ENCODE measurements at places on chromosomes 11 and 22.

- DNase-seq, result no peak
Observed at GRCh38 chr11:68022531-68022930, 8.0 kb upstream of the NDUFS8 start.

GRCh38 chr11:56625946-56626345 lies 11.3 kb upstream of the OR5M1 start:
- DNase-seq, result no peak

- DNase-seq, result no peak
Observed at GRCh38 chr11:102263379-102264003, 53.8 kb upstream of the BIRC3 start.

- DNase-seq, result no peak
Observed at GRCh38 chr22:33923660-33924246, 3.5 kb upstream of the LARGE1 start.

DNA sequence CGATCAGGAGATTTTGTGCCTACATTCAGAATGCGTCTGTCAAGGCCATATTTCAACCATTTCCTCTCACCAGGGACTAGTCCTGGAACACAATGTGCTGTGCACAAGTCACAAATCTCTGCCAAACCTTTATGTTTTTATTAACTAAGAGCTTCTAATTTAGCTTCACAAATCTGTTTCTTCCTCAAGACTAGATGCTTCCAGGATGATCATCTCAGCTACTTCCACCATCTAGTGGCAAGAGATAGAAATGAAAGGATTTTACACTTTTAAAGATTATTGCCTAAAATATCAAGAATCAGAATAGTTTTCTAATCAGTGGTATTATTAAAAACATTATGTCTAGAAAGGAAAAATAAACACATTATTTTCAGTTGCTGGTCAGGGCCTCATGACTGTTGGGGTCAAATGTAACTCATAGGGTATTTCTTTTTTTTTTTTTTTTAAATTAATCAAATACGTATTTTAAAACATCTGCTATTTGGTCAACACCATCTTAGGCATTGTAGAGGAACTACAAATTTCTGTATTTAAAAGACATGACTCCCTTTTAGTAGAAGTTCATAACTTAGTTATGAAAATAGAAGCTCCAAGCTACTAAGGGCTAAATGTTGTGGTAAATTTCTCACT lies 1102.6 kb downstream of the DLG2 start:
- DNase-seq, result no peak

GRCh38 chr11:8926236-8926635 lies 6.5 kb downstream of the C11orf16 start:
- DNase-seq, result no peak

- DNase-seq, result no peak
Observed at GRCh38 chr11:10862446-10862845, 4.6 kb upstream of the ZBED5 start.

- no peak for DNase-seq
Observed at GRCh38 chr22:50674130-50674500, 1.5 kb downstream of the SHANK3 start.

DNA sequence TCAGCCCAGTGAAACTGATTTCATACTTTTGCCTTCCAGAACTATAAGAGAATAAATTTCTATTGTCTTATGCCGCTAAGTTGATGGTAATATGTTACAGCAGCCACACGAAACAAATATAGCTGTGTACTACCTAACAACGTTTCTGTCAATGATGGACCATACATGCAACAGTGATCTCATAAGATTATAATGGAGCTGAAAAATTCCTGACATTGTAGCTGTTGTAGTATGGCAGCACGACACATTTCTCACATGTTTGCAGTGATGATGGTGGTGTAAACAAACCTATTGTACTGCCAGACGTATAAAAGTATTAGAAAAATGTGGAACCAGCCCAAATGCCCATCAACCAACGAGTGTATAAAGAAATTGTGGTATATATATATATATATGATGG lies 5.8 kb upstream of the SLC5A1 start:
- no peak for DNase-seq

DNA sequence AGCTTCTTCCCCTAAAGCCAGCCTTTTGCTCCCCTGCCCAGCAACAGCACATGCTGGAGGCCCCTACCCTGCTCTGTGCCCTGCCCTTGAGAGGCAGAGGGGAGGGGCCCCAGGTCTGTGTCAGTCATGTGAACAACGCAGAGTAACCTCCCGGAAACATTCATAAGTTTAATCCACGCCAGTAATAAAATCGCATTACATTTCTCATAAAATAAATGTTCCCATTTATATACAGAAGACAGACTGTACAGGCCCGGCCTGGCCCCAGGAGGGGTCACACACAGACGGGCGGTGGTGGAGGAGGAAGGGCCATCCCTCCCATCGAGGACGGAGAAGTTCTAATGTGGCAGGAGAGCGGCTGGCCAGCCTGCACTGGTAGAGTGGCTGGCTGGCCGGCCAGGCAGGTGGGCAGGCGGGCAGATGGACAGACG lies 39.5 kb downstream of the LMO1 start:
- no peak for DNase-seq

DNA sequence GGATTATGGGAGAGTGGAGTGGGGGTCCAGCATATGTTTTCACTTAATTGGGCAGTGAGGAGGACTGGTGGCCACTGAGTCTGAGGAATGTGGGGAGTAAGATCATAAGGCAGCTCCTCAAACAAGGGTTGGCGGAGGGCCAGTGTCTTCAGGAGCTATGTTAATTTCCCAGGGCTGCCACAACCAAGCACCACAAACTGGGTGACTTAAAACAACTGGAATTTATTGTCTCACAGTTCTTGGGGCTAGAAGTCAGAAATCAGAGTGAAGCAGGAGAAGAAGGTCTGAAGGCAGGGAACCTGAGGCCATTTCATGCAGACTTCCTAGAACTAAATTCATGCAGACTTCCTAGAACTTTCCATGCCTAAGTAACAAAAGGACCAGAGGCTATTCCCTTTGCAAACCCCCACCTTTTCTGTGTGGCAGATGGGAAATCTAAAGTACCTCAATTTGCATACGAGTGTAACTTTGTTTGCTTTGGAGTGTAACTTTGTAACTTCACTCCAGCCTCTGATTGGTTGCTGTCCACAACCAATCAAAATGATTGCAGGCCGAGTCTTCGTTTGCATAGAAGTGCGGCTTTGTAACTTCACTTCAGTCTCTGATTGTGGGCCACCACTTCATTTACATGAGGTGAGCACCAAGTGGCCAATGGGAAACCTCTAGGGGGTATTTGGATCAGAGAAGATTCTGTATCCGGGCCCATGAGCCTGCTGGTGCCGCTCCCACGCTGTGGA lies 50.5 kb upstream of the ZBED5 start:
- DNase-seq, result no peak

DNA sequence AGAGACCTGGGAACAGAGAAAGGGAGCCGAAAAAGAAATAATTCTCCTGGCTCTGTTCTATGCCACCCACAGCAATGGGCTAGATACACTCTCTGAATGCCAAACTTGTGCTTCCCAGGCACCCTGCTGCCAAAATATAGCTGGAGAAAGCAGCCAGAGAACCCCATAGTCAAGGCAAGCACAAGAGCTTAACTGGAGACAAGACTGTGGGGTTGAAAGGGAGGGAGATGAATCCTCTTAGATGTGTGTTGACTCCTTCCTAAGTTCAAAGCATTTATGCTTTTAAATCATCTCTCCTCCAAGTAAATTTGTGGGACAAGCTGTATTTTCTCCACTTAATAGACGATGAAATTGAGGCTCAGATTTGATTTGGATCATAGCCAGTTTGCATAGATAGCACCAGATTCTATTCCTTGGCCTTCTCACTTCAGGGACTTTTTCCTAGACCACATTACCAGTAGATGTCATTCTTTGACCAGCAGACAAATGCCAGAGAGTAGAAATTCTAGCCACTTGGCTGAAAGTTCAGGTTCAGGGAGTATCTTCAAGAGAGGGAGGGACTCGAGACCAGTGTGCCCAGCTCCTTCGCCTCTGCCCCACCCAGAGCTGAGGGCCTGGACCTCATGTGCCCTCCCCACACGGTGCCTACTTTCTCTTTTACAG lies 16.5 kb upstream of the ETS1 start:
- DNase-seq, result no peak

GRCh38 chr11:133952199-133953190 lies 4.3 kb downstream of the IGSF9B start:
- DNase-seq, result no peak

- no peak for DNase-seq
Observed at GRCh38 chr11:17811352-17811751, 76.8 kb downstream of the KCNC1 start.

GRCh38 chr11:16818284-16818683 lies 79.8 kb downstream of the C11orf58 start:
- DNase-seq, result no peak

GRCh38 chr22:46935506-46936377 lies 173.3 kb downstream of the TBC1D22A start:
- DNase-seq, result no peak

DNA sequence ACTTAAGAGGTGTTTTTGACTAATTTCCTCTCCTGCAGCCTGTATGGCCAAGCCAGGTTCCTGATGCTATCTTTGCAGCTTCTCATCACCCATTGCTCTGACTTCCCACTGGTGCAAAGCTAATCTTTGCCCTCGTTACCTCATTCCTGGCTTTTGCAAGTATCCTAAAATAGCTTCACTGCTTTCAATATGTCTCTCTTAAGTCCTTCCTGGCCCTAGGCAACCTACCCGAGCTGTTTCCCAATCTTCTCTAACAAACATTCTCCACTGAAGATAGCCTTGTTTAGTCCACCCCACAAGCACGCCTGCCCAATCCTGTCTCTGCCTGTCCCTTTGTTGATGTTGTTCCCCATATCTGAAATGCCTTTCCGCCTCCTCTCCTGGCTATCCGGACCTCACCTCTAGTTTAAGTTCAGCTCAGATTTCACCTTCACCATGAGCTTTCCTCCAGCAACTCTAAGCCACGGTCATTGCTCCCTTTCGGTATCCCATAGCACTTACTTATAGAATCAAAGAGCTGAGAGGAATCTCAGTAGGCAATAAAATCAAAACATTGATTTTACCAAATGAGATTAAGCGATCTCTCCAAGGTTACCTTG lies 30.1 kb upstream of the CECR2 start:
- no peak for DNase-seq

DNA sequence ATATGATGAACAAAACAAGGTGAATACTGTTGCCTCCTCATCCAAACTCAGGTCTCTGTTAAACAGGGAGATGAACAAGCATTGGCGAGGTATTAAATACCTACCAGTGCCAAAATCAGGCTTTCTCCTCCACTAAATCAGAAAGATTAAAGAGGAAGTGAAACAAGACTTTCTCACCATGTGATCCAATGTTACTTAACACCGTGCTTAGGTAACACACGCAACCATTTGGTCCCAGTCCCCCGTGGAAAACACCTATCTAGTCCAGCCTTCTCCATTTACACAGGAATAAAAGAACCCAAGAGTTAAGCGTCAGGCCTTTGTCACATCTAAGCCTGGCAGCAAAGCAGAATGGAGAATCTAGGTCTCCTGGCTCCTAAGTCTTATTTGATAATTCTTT lies 34.5 kb downstream of the TENM4 start:
- no peak for DNase-seq

GRCh38 chr22:41539146-41540005 lies 4.9 kb downstream of the POLR3H start:
- no peak for DNase-seq

GRCh38 chr11:102229510-102230123 lies 87.7 kb upstream of the BIRC3 start:
- DNase-seq, result no peak

DNA sequence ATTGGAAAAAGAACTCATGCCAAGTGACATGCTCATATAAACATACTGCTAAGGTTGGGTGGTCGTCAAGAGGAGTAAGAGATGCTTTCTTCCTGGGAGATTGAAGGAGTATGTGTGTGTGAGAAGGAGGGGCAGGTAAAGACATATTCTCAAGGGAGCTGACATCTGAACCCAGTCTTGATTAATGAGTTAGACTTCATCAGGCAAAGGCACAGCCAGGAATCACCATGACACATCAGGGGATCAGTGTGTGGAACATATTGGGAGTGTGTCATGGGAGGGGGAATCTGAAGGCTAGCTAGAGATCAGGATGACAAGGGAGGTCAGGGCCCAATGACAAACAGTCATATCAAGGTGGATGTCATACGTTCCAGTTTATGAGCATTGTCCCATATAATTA lies 14.9 kb downstream of the CNTF start:
- DNase-seq, result no peak

- no peak for DNase-seq
Observed at GRCh38 chr11:119511614-119512306, 88.8 kb upstream of the THY1 start.

DNA sequence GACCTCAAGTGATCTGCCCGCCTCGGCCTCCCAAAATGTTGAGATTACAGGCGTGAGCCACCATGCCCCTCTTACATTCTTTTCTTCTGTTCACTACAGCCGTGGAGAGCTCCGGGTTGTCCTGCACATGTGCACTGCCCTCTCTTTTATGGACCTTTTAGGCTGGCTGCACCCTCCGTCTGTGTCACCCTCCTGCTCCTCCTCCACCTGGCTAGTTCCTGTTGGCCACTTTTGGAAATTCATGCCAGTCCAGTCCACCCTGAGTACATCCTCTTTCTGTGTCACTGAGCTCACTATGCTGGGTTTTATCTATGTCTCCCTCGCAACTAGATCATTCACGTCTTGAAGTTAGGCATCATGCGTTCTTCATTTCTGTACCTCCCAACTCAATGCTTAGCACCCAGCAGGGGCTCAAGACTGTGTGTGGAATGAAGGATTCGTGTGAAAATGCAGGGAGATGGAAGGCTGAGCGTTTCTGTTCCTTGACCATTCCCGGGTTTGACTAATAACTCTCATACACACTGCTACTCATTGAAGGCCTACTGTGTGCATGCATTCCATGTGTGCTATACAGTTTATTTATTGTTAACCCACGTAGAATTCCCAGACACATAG lies 60.6 kb downstream of the PTPRJ start:
- no peak for DNase-seq

GRCh38 chr11:85724748-85725465 lies 38.9 kb upstream of the CCDC89 start:
- no peak for DNase-seq

DNA sequence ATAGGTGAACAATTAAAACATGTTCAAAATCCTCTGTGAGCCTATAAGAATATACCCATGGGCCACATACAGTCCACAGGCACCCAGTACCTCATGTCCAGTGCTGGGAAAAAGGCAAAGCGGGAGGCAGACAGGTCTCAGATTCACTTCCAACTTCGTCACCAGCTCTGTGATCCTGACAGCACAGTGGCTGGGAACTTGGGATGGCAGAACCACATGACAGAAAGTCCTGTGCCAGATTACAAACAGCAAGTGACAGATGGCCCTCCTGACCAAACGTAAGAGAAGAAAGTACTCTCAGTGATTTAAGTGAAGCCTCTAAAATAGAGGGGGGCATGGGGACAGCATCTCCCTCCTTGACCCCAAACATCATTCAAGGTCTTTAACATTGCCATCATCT lies 5.8 kb downstream of the SLC1A2 start:
- DNase-seq, result no peak

GRCh38 chr22:44574640-44575380 lies 76.8 kb upstream of the RTL6 start:
- DNase-seq, result no peak

GRCh38 chr11:61174273-61174672 lies 13.0 kb upstream of the VPS37C start:
- no peak for DNase-seq

Measured in stimulated activated naive CD4-positive, alpha-beta T cell (primary cell).